HEK293T (cell line): ENCODE measurements at places on chromosomes 1 and 21.

DNA sequence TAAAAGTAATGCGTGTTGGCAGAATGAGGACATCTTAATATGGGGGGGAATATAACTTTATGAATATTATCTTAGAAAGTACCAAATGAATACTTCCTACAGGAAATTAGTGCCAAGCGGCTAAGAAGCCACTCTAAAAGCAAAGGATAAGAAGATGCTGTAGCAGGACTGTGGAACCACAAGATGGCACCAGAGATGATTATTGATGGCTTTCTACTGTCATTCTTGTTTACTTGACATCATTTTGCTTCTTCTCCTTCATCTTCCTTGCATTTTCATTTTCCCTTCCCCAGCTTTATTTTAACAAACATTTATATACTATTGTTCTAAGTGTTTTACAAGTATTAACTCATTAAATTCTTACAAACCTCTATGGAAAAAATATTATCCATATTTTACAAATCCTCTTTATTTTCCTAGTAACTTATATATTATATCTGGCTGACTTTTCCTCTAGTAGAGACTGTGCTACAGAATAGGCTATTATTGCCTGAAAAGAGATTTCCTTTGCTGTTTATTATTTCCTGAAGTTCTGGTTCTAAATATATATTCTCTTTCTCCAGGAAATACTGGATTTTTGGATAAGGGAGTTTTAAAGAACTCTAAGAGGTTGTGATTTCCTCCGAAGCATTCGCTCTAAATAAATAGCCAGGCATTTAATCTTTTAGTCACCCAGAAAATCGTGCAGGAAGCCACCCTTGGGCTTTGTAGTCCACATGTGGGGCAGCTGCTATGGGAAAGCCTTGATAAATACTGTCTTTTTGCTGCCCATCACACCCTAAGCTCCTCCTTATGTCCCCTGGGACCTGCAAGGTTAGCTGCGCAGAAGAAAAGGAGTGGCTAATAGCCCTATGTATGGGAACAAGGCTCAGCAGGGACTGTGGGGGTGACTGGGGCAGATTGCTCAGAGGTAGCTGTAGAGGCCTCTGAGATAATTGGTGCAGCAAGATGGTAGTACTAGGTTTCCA, 69.8 kb downstream of the TPR start:
- DNase-seq, result peak; percentile 57

DNA sequence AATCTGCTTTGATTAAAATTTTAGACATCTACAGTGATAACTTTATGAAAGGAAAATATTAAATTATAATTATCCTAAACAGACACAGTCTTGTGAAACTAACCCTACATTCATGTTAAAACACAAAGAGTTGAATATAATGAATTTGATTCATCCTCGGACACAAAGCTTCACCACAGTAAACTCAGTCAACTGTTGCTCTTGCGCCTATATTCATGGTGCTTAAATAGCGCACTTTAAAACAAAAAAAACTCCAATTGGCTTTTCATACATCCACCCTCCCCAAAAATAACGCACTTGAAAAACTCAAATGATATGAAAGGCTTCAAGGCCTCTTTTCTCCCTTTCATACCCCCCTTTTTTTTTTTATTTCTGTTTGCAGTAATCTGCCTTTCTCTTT, 260.3 kb downstream of the FAF1 start:
- DNase-seq, result no peak

GRCh38 chr1:20344738-20345137, 54.1 kb downstream of the VWA5B1 start:
- DNase-seq, result no peak

DNA sequence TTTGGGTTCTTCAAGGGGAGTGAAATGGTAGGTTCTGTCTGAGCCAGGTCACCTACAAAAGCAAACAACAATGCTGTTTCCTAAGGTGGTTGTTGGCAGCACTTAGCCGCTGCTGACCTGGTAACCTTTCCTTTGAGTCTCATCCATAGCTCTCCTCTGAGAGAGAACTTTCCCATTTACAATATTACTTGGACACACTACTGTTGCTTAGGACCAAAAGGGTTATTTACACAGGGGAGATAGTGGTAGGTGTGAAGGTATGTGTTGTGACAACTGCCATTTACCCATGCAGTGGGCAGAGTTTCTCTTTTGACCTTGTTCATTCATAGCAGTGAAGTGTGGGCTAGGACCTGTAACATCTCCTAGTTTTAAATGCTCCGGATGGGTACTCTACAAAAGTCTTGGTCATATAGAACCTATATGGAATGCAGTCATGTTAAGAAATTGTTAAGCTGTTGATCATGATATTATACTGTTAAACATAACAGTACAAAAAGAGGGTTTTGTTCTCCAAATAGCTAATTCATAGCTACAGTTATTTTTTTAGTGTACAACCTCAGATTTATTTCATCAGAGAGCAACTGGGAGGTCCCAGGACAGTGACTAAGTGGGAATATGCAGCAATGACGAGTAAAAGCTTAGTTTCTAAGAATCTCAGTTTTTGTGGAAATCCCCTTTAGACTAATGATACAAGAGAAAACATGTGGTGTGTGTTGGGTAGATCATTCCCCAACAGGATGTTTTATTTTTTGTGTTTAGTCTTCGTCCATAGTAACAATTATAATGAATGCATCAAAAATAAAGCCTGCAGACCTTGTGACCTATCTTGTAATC, 219.7 kb downstream of the NFIA start:
- no peak for DNase-seq

- DNase-seq, result no peak
Observed at GRCh38 chr1:199629624-199630023, 397.9 kb upstream of the NR5A2 start.

DNA sequence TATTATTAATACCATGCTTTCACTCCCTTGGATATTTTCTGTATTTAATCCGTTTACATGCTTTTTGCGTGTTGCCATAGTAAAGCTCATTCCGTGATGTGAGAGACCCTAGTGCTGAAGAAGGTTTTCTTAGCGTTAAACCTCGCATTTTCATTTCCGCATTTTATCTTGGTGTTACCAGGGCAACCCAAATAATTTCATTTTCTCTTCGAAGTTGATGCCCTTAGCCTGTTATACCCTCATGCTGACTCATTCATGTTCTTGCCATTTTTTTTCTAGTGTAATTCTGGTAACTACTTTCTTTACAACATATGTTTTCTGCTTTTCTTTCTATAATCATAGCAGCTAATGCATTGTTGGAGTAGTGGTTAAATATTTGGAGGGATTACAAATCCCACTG, 37.2 kb downstream of the LRRC8C start:
- no peak for DNase-seq

GRCh38 chr1:9061252-9061960, 8.0 kb downstream of the SLC2A5 start:
- no peak for DNase-seq

DNA sequence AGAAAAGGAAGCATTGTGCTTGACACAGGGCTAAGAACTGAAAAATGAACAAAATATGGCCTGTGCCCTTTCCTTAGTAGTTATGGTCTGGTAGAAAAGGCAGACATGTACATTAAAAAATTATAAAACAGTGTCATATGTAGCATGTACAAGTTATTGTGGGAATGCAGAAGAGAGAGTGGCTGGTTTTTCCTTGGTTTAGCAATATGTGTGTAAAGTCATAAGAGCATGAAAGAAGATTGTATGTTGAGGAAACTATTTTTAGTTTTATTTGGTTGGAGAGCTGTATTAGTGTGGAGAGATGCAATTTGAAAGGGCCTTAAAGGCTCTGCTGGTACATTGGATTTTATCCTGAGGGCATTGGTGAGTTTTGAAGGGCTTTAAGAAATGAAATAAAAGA, 145.8 kb downstream of the PDE4B start:
- DNase-seq, result no peak

DNA sequence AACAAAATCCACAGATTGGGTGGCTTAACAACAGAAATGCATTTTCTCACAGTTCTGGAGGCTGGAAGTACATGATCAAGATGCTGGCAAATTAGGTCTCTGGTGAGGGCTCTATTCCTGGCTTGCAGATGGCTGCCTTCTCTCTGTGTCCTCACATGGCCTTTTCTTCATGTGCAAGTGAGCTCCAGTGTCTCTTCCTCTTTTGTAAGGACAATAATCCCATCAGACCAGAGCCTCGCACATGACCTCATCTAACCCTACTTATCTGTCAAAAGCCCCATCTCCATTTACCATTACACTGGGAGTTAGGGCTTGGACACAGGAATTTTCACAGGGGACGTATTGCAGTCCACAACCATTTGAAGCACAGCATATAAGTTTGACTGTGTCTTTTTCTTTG, 181.6 kb downstream of the NEGR1 start:
- DNase-seq, result no peak

GRCh38 chr1:27275696-27276095, 41.3 kb downstream of the WDTC1 start:
- DNase-seq, result no peak
